MCF 10A (cell line): ENCODE measurements at places on chromosomes 16 and 17. TPM values are rescaled to one million over a fixed set of nuclear protein-coding genes. Genes with fewer than 3 reads are reported as not detected.
A peak's percentile ranks its signal among the peaks of the same experiment; 100 is the strongest.

Gene ZSCAN10
- total RNA-seq = 0.49 and 1.4 TPM in 2 replicates

DNA sequence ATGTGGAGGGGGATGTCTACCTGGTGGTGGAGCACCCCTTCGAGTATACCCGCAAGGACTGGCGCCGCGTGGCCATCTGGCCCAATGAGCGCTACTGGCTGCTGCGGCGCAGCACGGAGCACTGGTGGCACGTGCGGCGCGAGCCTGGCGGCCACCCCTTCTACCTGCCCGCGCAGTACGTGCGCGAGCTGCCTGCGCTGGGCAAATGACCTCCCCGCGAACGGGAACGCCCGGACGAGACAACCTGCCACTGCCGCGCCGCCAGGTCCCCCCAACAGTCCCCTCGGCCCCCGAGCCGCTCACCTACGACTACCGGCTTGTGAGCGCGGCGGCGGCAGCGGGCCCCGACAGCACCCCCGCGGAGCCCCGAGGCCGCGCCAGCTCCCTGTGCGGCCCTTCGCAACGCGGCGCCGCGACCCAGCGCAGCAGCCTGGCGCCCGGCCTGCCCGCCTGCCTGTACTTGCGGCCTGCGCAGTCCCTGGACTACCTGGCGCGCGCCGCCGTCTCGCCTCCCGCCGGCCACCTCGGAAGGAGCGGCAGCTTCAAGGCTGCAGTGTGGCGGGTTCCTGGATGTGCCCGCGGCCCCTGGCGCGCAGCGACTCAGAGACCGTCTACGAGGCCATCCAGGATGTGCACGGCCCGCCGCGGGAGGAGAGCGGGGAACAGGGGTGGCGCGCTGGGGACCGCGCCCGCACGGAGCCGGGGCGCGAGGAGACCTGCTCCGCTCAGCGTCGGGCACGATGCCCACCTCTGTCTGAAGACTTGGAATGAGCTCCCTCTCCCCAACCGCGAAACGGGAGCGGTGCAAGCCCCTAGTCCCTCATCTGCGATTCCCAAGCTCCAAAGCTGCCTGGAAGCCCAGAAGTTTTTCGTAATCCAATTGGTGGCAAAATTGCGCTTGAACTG, 48.7 kb upstream of the AMZ2 start:
- no peak for DNase-seq
- H3K4me3 ChIP-seq = no peak overlapping the region
- no peaks in the 10 kb centered on the region for H3K4me1 ChIP-seq
- H3K27me3 ChIP-seq = peaks cover 54% of the 10 kb centered on the region

DNA sequence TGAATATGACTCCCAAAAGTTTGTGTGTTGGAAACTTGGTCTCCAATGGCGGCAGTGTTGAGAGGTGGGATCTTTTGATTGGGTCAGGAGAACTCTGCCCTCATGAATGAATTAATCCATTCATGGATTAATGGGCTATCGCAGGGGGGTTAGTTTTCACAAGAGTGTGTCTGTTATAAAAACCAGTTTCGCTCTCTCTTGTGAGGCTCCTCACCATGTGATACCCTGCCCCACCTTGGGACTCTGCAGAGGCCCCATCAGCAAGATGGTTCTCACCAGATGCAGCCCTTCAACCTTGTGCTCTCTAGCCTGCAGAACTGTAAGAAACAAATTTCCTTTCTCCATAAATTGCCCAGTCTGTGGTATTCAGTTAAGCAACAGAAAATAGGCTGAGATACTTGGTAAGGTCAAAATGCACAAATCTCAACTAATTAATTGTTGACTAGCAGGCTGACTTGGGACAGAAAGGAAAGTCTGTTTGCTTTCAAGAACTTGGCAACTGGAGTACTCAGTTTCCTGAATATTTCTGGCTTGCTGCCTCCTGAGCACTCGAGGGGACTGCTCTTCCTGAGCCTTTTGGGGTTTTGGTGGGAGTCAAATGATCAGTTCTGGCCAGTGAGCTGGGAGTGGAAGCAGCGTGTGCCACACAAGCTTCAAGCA, 13.8 kb upstream of the CCL17 start:
- peaks cover 9% of the 10 kb centered on the region for H3K4me1 ChIP-seq
- no peak overlapping the region for H3K27ac ChIP-seq
- H3K27me3 ChIP-seq = peaks cover 17% of the 10 kb centered on the region

DNA sequence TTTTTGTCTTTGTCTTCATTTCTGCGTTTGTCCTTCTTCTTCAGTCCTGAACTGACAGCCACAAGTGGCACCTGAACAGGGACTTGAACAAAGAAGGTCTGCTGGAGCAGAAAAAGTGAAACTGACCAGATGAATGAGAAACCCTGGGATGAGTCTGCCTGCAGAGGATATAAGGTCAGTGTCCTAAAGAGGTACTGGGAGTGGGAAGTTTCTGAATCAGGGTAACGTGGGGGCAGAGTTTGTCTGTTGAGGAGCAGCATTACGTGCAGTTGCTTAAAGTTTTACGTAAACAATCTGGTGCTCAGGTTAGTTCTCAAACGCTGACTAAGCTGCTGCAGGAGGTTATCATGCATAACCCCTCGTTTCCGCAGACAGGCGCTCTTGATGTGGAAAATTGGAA, 2057.6 kb downstream of the TP53TG3F start:
- no peak overlapping the region for H3K4me3 ChIP-seq
- DNase-seq = no peak
- no peak overlapping the region for H3K27ac ChIP-seq
- no peaks in the 10 kb centered on the region for H3K4me1 ChIP-seq
- H3K36me3 ChIP-seq = no peaks in the 10 kb centered on the region

- no peak for DNase-seq
- H3K36me3 ChIP-seq = no peaks in the 10 kb centered on the region
- H3K4me3 ChIP-seq = no peak within 1 kb of the TSS
- H3K4me1 ChIP-seq = no peaks in the 10 kb centered on the region
- H3K27me3 ChIP-seq = no peaks in the 10 kb centered on the region
Measured at GRCh38 chr17:61452301-61453290, at the start of gene TBX4. TBX4 (plus strand) TSS chr17:61452422; CDS start chr17:61456491, 4,069 bp downstream.

Gene HEATR9
- total RNA-seq = not detected in 2 replicates

- no peak overlapping the region for H3K27ac ChIP-seq
- H3K4me1 ChIP-seq = peaks cover 5% of the 10 kb centered on the region
- H3K4me3 ChIP-seq = no peak overlapping the region
- H3K36me3 ChIP-seq = no peaks in the 10 kb centered on the region
Measured at GRCh38 chr17:10745231-10745630, 15.4 kb upstream of the TMEM220 start.

DNA sequence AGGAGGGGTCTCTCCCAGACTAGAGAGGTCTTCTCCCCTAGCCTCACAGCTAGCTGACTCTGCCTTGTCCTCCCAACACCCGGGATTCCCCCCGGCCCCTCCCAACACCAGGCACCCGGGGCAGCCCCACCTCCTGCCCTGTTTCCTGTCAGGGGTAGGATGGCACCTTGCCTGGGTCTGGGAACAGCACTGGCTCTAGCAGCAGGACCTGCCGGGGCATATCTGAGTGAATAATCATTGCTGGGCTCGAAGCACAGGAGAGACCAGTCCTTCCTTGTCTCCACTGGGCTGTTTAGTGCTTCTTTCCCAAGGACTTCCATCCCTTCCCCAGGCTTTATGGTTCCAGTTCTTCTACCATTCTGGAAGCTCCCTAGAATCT, 25.7 kb downstream of the MINK1 start:
- H3K4me1 ChIP-seq = peaks cover 55% of the 10 kb centered on the region
- H3K27ac ChIP-seq = peak overlapping the region; percentile 89
- DNase-seq = peak; percentile 91
- peaks cover 63% of the 10 kb centered on the region for H3K36me3 ChIP-seq
- no peaks in the 10 kb centered on the region for H3K27me3 ChIP-seq

- H3K36me3 ChIP-seq = no peaks in the 10 kb centered on the region
- H3K4me3 ChIP-seq = no peak overlapping the region
- peak; percentile 14 for DNase-seq
- H3K4me1 ChIP-seq = peaks cover 8% of the 10 kb centered on the region
- no peak overlapping the region for H3K27ac ChIP-seq
Measured at GRCh38 chr16:58815181-58815888, 81.2 kb upstream of the GOT2 start.

DNA sequence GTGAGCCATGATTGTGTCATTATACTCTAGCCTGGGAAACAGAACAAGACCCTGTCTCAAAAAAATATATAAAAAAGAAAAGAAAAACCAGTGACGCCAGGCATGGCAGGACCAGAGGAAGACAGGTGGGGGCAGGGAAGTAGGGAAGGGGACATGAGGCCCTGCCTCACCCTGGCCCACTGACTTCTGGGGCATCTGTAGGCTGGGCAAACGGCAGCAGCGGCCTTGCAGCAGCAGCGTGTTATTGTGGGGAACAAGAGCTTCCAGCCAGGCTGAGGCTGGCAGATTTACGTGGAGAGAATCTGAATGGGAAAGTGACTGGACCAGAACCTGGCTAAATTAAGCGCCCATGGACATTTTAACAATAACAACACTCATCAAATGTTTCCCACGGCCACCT, 19.4 kb downstream of the CMTM4 start:
- no peaks in the 10 kb centered on the region for H3K27me3 ChIP-seq
- no peak overlapping the region for H3K27ac ChIP-seq
- peaks cover 11% of the 10 kb centered on the region for H3K36me3 ChIP-seq
- peaks cover 7% of the 10 kb centered on the region for H3K4me1 ChIP-seq

DNA sequence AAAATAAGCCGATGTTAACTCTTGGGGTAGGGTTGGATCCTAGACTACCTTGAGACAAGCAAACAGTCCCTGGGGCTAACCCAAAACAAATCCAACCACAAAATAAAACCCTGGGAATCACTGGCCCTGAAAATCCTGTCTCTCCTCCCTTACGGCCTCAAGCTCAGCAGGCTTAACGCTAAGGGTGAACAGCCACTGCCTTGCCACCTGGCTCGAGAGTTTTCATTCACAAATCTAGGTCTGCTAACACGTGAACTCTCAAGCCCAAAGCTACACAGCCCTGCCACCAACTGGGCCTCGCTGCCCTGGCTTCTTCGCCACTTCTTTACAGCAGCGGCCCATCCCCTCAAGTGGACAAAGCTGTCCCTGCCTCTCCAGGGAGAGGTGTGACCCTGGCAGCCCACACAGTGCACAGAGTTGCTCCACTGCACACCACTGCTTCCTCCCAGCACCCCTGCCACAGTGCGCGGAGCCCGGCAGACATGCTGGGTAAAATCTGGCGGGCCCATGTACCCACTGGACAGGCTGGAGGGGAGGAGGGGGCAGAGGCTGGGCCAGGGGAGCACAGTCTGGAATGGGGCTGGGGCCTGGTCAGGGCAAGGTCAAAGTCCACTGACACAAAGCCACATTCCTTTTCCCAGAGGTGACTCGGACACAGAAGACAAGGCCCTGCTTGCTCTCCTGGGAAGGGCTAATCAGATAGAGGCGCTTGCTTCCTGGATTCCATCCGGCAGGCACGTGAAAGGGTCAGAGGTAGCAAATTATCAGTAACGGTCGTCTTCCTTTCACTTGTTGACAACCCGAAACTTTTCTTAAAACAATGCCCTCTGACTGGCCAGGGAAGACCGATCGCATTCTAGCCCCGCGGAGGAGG, 996 bp downstream of the PCYT2 start:
- no peaks in the 10 kb centered on the region for H3K27me3 ChIP-seq
- H3K4me3 ChIP-seq = peak overlapping the region; percentile 72
- no peak overlapping the region for H3K27ac ChIP-seq
- no peak for DNase-seq
- peaks cover 40% of the 10 kb centered on the region for H3K36me3 ChIP-seq

Gene CCL4
- total RNA-seq = not detected in 2 replicates

- H3K4me1 ChIP-seq = peaks cover 11% of the 10 kb centered on the region
- H3K27me3 ChIP-seq = no peaks in the 10 kb centered on the region
- no peak overlapping the region for H3K27ac ChIP-seq
- H3K4me3 ChIP-seq = no peak overlapping the region
- no peak for DNase-seq
Measured at GRCh38 chr16:11144122-11144521, 111.9 kb downstream of the SOCS1 start.

Gene CD300E
- total RNA-seq = not detected in 2 replicates

DNA sequence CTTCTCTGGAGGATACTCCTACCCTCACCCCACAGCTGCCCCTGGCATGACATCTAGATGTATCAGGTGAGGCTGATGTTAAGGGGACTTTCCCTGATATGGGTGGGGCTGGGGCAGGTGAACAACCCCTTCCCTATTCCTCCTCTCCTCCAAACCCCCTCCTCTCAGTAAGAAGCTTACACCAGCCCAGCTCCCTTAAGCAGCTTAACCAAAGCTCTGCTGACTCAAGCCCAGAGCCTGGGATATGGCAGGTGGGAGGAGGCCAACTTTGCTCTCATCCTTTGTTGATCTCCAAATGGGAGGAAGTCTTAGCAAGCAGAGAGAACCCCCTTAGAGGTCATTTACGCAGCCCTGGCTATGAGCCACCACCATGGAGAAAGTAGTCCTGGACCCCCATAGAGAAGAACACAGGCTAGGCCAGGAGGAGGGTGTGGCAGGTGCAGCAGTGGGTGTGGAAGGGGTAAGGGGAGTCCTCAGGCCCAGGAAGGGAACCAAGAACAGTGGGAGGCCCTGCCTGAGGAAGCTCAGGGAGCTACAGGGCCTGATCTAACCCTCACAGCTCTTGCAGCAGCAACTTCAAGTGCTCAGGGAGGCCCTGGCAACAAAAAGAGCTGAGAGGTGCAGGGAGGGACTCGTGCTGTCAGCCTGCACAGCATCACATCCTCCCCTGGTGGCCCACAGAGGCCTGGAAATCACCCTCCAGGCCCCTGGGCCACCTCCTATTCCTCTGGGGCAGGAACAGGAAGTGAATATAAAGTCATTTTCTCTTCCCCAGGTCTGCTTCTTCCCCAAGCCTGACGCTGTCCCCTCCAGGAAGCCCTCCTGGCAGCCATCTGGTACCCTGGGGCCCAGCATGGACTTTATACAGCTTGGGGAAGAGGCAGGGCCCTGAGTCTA, 2.9 kb downstream of the UNC119 start:
- H3K4me1 ChIP-seq = peaks cover 6% of the 10 kb centered on the region
- H3K4me3 ChIP-seq = no peak overlapping the region
- no peak for DNase-seq
- no peak overlapping the region for H3K27ac ChIP-seq

Gene KRT33B
- not detected in 2 replicates for total RNA-seq

GRCh38 chr17:81031566-81032550, 3.1 kb upstream of the BAIAP2 start:
- H3K4me3 ChIP-seq = no peak overlapping the region
- H3K27ac ChIP-seq = no peak overlapping the region
- peaks cover 14% of the 10 kb centered on the region for H3K36me3 ChIP-seq
- H3K27me3 ChIP-seq = peaks cover 6% of the 10 kb centered on the region

DNA sequence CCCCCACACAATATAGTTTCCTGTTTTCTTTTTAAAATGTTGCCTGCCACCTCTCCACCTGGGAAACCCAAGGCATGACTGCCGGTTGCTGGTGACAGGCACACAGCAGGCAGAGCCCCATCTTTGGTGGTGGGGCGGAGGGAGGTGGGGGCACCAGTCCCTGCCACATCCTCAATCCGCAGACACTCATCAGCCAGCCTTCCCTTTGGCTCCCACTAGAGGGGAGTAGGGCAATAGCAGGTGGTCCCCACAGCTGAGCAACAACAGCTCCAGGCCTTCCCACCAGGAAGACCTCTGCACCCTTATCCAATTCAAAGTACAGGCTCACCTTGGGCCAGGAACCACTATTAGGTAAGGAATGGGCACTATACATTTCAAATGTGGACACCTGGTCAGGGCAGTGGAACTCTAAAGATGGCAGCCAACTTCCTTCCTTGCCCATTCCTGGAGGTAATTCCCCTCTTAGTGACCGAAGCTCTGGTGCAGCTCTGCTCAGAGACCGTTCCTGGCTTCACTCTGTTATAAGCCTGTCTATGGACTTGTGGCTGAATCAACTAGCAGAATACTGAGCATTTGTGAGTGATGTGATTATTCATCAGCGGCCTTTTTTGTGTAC, 13.9 kb downstream of the RECQL5 start:
- no peak overlapping the region for H3K27ac ChIP-seq
- H3K4me3 ChIP-seq = no peak overlapping the region
- H3K4me1 ChIP-seq = no peaks in the 10 kb centered on the region
- no peaks in the 10 kb centered on the region for H3K27me3 ChIP-seq

Gene RRAD
- 0.29 TPM in 1 of 2 replicates, not detected in the other for total RNA-seq
